Activated T-cell treated with anti-CD3 and anti-CD28 coated beads, Interleukin-2, amount 50 U/mL, for 24 hours (primary cell): ENCODE measurements at places on chromosomes 7 and 10.
A peak's percentile ranks its signal among the peaks of the same experiment; 100 is the strongest.

- no peak for DNase-seq
Measured at GRCh38 chr7:95974108-95974507, 201.8 kb downstream of the DYNC1I1 start.

- no peak for DNase-seq
Measured at GRCh38 chr10:1737222-1738061, at the start of gene ADARB2. Gene ADARB2, minus strand, starts transcription at chr10:1737525.

DNA sequence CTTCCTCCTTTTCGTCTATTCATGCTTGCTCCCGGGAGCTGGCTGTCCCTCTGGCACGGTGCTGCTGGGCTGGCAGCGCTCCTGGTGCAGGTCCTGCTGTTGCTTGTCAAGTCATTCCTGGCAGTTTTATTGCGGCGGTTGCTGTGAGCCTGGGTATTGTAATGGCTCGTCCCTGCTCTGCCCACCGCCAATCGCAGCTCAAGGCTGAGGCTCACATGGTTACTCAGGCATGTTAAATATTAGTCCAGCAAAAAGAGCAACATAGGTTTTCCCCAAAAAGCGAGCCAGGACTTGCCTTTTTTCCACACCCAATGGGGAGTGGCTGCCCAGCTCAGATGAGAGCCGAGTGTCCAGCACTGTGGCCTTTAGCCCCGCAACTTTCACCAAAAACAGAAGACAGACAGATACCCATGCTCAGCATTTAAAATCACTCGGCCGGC is 492.9 kb upstream of the FOXK1 start:
- DNase-seq: no peak

GRCh38 chr7:70695795-70696083 is 436.2 kb upstream of the GALNT17 start:
- no peak for DNase-seq

DNA sequence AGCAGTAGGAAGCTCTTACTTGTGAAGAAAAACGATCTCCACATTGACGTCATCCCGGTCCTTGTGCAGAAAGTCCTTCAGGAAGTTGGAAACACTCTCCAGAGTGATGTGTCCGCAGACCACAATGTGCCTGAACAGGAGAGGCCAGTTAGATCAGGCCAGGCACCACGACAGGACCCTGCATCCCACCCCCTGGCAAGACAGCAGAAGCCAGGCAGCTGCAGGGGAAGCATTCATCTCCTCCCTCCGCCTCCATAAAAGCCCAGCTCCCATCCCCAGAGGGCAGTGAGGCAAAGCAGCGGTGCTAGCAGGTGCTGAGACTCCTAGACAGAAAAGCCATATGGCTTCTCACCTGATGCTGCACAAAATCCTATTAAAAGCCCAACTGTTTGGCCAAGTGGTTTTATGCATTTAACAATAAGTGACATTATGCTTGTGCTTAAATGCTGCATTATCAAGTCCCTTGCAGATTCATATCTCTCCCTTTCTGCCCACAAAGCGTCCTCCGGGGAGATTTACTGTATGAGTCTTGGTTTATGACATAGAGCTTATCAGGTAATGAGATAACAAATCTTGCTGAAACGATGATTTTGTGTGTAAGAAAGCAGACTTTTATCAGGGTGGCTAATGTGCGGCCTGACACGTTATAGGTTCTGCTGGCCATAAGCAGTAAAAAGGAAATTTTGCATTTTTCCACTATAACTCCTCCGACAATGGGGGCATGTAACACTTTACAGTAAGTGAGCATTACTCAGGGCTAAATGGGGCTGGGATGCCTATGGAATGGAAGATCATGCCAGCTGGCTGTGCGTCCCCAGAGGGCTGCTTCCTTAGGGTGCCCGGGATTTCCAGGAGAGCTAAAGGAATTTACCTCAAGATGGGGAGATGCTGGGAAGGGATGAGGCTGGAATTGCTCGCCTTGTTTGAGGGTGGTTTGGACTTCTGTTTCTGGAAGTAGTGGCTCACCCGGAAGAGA is 546.9 kb downstream of the KCNMA1 start:
- DNase-seq: no peak

DNA sequence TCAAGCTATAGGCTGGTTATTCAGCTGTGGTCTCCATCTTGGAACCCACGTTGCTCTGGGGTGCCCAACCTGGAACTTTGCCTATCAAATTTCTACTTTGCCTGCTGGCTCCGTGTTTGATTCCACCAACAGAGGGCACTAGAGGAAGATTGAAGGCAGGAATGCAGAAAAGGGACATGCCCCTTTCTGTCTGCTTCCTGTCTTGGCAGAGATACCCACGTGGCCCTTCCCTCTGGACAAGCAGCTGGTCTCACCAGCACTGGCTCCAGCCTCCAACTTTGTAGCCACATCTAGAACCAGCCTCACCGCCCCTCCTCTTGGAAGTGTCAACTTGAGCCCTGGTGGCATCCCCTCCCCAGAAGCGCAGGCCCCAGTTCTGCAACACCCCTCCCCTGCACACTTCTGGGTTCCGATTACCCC is 52.1 kb upstream of the ZNF438 start:
- DNase-seq: peak; percentile 75

GRCh38 chr10:131437556-131438475 is 126.3 kb upstream of the TCERG1L start:
- DNase-seq: no peak
